T-helper 2 cell treated with Interferon-gamma antibody and Interleukin-4, amounts not matched to agents 5 μg/mL and 100 μg/mL, for 36 hours (primary cell): ENCODE measurements at places on chromosomes 12 and 14.

DNA sequence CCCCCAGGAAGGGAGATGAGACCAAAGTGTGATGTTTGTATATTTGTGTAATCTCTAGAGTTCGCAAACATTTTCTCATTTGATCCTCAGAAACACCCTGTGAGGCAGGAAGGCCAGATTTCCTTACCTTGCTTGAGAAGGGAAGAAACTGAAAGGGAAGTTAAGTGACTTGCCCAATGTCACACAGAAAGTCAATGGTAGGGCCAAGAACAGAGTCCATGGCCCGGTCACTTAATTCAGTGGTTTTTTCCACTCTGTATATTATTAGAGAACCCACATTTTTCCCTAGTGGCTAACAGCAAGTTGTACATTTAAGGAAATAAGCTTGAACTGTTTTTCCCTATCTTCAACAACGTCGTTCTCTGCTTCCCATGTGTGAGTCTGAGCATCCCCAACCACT lies 25.6 kb upstream of the CHPT1 start:
- no peak for DNase-seq

GRCh38 chr14:69876848-69877306 lies 2.3 kb upstream of the SMOC1 start:
- DNase-seq: no peak

DNA sequence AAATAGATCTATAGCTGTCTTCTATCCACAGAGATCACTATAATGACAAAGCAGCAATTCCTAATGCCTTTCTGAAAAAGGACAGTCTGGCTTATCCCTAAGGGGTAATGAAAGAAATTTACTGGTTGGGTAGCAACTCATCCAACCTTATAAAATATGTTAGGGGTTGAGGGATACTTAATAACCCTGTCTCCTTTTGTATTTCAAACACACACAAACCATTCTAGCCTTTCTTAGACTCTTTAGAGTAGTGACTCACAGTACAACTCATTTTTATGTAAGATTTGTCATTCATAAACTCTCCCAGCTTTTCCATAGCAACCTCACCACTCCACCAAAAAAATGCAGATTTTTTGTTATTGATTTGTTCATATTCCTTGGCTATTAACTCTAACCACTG lies 167.9 kb downstream of the FSCB start:
- no peak for DNase-seq

GRCh38 chr12:7868391-7868790 lies 4.3 kb downstream of the SLC2A14 start:
- DNase-seq: no peak

GRCh38 chr12:52873832-52874572 lies 25.2 kb upstream of the KRT78 start:
- peak; percentile 70 for DNase-seq

GRCh38 chr14:105142651-105143450 lies 25.7 kb downstream of the JAG2 start:
- no peak for DNase-seq

GRCh38 chr12:88996200-88996788 lies 356.0 kb downstream of the DUSP6 start:
- no peak for DNase-seq

DNA sequence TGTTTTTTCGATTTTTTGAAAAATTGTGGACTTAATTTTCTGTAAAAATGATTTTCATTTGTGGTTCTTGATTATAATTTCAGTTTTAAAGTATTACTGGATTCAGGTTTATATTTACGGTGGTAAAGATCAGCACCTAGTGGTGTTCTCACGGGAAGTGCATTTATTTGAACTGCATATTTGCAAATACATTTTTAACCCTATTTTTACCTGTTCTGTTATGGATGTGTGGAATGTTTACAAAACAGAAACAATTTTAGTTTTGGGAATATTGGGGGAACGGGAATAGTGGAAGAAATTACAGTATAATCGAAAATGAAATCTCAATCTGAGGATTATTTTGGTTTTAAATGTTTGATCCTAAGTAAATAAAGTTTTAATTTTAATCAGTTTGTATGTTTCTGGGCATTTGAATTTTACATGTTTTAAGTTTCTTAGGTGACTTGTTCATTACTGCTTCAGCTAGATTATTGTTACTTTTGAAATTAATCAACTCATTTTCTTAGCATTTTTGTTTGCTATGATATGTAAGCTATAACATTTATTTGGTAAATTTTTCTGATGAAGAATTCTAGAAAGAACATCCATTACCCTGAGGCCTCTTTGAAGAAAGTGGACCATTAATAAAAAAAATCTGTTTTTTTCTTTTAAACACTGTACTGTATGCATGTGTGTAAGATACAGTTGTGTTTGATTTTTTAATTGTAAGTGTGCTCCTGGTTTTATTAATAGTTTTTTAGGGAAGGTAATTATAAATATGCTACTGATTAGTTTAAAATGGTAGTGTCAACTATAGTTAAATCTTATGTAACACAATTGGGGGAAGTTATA lies 942 bp downstream of the ATF7IP start:
- no peak for DNase-seq

DNA sequence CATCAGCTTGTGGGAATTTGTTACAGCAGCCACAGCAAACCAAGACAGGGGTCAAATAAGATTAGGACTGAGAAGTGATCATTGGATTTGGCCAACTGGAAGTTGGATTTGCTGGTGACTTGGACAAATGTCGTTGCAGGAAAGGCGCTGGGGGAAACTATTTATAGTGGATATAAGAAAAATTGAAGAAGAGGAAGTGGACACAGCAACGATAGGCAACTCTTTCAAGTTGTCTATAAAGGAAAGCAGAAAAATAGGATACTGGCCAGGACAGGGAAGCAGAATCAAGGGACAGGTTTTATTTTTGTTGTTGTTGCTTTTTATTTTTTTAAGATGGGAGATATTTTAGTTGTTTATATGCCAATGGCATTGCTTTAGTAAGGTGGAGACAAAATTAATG lies 56.2 kb upstream of the RTRAF start:
- DNase-seq: no peak
